ENCODE measurements at places on chromosomes 11 and 22.

DNA sequence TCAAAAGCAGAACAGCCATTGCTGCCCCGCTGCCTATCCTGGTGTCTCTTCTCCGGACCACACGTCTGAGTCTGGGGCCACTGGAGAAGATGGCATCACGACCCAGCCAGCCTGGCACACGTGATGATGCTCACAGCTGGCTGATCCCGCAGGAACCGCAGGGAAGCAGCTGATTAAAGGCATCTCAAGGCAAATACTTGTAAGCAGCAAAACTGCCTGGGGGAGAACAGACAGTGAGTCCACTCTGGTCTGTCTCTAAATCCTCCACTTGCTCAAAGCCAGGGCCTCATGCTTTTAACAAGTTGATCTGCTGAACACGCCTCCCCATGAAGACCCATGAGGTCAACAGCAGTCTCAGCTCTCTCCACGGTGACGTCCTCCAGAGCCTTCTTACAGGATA is 108.6 kb downstream of the BRD1 start:
- no peak for DNase-seq

DNA sequence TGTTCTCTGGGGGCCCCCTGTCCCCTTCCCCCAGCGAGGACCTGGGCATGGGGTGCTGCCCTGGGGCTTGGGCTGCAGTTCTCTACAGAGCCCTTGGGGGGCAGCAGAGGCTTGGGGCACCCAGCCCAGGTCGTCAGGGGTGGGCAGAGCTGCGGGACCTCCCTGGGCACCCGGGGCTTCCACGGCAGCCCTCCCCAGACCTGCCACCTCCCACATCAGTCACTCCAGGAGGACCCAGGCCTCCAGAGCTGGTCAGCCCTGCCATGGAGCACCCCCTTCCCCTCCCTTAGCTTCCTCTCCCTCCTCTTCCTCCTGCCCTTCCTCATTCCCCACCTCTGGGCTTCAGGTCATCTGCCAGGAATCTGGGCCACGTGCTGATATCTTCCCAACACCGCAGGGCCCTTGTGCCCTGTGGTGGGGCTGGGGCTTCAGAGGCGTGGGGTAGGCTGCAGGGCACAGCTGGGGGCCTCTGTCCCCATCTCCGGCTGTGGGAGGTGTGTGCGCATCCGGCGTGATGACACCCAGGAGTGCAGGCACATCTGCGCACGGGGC is 5.8 kb downstream of the TSPAN4 start:
- no peak for DNase-seq

DNA sequence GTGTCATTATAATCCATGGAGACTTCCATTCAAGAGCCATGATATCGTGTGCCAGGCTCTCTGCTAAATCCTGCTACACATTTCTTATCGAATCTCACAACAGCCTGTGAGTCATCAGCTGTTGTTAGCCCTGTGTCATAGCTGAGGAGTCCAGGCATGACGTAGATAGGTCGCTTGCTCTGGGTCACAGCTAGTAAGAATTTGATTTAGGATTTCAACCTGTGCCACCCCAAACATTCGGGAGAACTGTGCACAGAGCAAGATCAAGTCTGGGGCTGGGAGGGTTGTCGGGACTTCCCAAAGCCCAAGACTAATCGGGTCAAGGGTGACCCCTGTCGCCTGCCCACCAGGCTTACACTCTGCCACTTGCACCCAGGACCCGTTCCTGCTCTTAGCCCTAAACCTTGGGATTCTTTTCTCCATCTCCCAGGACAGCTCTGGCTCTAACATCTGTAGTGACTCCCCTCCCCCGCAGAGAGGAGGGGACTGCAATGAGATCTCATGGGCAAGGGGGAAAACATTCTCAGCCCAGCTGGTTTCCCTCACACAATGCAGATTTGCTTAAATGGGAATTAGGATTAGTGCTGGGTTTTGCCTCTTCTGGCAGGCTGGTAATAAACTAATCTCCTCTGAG is 34.3 kb downstream of the TSPAN18 start:
- no peak for DNase-seq

GRCh38 chr22:48805516-48805915 is 1022.2 kb downstream of the BRD1 start:
- DNase-seq: no peak

DNA sequence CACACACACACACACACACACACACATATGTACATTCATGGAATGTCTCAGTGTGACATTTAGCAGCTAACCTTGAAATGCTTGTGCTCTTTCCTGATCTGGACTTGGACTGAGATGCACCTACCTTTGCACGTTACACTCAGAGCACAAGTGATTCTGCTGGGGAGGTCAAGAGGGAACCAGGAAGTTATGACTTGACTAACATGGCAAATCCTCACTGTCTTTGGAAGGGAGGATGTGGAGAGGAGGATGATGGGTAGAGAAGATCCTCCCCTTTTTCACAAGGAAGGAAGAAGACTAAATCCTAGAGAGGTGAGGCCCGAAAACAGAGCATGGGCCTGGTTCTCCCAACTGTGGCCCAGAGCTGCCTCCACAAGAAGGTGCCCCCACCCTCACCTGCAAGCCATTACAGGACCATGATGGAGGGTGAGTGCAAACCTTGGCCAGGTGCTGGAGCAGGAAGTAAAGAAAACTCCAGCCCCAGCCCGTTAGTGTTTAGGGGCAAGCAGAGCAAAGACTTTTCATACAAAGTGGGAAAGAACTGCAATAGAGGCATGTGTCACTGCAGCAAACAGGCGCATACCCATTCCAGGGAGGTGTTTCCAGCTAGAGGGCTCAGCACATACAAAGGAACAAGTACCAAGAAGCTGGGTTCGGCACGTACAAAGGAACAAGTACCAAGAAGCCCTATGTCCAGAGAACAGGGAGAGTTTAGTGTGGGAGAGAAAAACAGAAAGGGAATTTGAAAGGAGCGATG is 26.4 kb downstream of the SCN4B start:
- no peak for DNase-seq

GRCh38 chr22:29141078-29141688 is 64.5 kb upstream of the EMID1 start:
- no peak for DNase-seq

DNA sequence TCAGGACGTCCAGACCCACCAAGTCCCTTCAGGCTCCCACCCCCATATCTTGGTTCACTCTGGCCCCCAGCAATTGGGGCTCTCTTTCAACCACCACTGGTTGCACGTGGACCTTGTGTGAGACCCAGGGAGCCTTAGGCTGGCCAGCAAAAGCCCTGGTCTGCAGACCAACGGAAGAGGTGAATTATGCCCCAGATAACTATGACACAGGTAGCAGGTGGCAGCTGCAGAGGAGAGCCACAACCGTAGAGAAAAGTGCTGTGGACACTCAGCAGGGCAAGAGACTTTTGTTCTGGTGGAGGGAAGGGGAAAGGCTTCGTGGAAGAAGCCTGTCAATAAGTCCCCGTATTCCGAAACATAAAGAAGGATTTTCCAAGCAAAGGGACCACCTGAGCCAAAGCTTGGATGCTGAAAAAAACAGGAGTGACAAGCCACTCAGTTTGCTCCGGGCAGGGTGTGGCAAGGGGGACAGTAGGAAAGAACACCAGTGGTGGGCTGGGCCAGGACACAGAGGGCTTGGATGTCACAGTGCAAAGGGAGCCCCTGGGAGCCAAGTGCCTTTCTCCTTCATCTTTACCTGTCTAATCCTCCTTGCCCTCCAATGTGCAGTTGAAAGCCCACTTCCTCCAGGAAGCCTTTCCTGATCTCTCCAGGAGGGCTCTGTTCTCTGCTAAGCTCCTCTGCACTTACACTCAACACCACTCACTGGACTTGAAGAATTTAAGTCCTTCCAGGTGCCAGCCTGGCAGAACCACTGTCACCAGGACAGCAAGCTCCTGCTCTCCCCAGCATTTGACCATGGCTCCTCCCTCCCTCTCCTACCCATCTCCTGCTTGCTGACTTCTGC is 264.7 kb downstream of the BUD13 start:
- no peak for DNase-seq

DNA sequence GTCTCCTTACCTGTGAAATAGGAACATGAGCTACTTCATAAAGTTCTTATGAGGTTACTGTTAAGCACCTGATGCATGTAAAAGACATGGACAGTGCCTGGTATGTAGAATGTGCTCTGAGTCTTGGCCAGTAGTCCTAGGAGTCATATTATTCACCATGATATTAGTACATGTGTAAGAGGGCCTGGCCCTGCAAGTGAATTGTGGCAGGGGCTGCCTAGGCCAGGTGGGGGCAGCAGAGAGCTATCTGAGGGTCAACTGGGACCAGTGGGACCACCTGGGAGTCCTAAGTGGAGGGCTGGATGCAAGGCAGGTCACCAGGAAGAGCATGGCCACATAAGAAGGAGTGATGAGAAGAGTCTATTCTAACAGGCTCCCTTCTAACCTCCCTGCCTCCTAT is 529.5 kb downstream of the SOX6 start:
- no peak for DNase-seq

GRCh38 chr11:1906611-1907423 is 12.7 kb upstream of the TNNT3 start:
- no peak for DNase-seq

DNA sequence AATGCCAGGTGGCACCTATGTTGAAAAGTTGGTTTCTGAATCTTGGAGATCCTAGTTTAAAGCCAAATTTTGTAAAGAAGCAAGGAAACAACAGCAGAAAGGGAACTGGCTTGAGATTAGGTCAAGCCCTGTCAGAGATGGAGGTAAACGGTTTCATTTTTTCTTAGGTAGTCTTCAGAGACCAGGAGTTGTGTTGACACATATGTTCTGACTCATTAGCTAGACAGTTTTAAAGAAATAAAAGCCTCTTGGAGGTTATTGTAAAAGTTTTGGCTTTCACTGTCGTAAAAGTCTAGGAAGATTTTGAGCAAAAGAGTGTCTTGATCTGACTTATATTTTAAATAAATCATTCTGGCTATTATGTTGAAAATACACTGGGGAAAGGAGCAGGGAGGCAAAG is 151.5 kb upstream of the CTSC start:
- no peak for DNase-seq

GRCh38 chr22:38841211-38841610 is 2.6 kb downstream of the NPTXR start:
- DNase-seq: no peak

GRCh38 chr11:858762-859339 is 16.2 kb downstream of the TSPAN4 start:
- no peak for DNase-seq

DNA sequence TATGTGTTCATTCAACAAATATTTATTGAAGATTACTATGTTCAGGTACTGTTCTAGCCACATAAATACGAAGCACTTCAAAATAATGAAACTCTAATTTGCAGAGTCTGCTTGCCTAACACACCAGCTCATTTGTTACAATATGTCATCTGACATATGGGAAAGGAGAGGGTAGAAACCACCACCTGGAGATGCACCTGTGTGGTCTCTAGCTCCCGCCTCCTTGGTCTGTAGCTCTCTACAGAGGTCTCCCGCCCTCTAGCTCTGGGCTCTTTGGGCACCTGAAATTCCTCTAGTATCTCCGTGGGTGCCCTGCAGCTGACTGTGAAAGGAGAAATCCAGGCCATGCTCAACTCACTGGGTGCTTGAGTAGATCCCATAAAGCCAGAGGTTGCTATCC is 51.4 kb upstream of the DBX1 start:
- no peak for DNase-seq

GRCh38 chr11:64477675-64478074 is 113.3 kb upstream of the SLC22A12 start:
- DNase-seq: no peak

GRCh38 chr11:58127350-58127749 is 2.0 kb upstream of the OR9I1 start:
- no peak for DNase-seq

GRCh38 chr11:8839957-8840945 is 70.7 kb upstream of the AKIP1 start:
- DNase-seq: no peak

GRCh38 chr11:77381729-77382665 is 80.5 kb upstream of the GDPD4 start:
- DNase-seq: no peak

- no peak for DNase-seq
Measured at GRCh38 chr11:69192301-69192721, 36.6 kb downstream of the SMIM38 start.

GRCh38 chr22:26650722-26651421 is 6.5 kb upstream of the MIAT start:
- no peak for DNase-seq

- no peak for DNase-seq
Measured at GRCh38 chr11:116263019-116263418, 509.8 kb downstream of the BUD13 start.

DNA sequence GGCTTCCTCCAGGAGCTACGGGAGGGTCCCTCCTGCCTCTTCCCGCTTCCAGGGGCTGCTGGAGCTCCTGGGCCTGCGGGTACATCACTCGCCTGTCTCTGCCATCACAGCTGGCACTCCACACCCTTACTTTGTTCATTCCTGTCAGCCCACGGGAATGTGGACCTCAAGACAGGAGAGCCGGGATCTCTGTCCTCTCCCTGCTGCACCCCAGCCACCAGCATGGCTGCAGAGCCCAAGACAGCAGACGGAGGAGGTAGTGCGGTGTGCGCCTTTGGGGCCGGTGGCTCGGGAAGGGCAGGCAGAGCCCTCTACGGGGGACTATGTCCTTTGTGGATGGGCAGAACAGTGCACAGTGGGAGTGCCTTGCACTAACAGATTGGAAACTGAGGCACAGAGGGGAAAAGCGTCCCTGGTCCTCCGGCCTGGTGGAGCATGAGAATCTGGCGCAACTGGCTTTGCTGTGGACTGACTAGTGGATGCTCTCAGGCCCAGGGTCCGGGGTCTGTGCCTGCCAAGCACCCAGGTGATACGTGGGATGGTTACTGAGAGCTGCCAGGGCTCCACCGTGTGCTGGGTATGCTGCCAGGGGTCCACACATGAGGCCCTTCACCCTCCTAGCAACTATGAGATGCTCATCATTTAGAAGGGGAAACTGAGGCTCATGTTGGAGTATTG is 47.3 kb downstream of the IGF2 start:
- DNase-seq: no peak

GRCh38 chr11:128269466-128269865 is 317.9 kb downstream of the ETS1 start:
- no peak for DNase-seq

GRCh38 chr11:11882539-11882938 is 40.8 kb downstream of the USP47 start:
- no peak for DNase-seq

GRCh38 chr11:134055029-134055428 is 13.8 kb upstream of the JAM3 start:
- no peak for DNase-seq

GRCh38 chr11:123461164-123461563 is 31.1 kb downstream of the GRAMD1B start:
- DNase-seq: no peak

- DNase-seq: no peak
Measured at GRCh38 chr11:82942376-82942775, 40.8 kb downstream of the DDIAS start.

All from GM12864 (cell line).